Endothelial cell (in vitro differentiated cells): ENCODE measurements at places on chromosomes 5 and 9. TPM values are rescaled to one million over a fixed set of nuclear protein-coding genes. Genes with fewer than 3 reads are reported as not detected.

GRCh38 chr5:103060424-103060954 lies 59.4 kb downstream of the GIN1 start:
- H3K4me3 ChIP-seq, result no peak overlapping the region
- no peak for DNase-seq
- no peaks in the 10 kb centered on the region for H3K36me3 ChIP-seq
- no peak overlapping the region for H3K27ac ChIP-seq
- H3K4me1 ChIP-seq, result no peaks in the 10 kb centered on the region
- H3K27me3 ChIP-seq, result peaks cover 8% of the 10 kb centered on the region

The IL4 gene
- not detected for total RNA-seq

The GARIN3 gene
- not detected for total RNA-seq

DNA sequence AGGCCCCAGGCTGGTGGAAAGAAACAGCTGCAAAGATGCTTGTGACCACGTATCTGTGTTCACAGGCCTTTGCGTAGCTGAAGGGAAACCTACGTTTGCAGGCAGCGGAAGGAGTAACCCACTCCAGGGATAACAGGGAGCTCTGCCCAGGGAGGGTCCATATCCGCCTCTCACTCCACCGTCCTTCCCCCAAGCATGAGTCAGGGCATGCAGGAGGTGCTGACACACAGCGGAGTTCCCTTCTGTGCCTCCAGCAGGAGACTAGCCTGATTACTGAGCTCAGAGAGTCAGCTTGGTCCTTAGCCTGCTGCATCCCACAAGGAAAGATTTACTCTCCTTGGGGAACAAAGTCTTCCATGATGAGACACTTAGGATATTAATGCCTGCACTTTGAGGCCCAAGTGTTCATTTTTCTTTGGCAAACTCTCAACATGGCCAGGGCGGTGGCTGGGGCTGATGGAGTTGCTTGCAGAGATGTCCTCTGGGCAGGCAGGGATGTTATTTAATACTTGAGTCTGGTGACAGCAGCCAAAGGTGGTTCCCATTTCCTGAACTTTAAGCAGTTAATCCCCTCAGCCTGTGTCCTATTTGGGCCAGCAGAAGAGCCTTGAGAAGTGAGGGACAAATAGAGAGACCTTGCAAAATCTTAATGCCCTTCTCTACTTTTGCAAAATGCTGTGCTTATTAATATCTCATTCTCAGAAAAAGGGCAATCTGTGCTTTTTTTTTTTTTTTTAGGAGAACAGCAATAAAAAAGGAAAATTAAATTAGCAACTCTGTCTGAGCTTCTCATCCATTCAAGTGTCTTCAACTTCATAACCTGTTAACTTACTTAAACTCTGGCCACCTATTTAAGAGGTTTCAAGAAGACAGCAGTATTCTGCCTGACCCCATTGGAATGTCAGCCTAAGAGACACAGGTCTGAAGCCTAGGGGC lies 222.1 kb downstream of the HSPA4 start:
- no peak overlapping the region for H3K4me3 ChIP-seq
- peaks cover 13% of the 10 kb centered on the region for H3K4me1 ChIP-seq
- no peak for DNase-seq
- H3K27ac ChIP-seq, result no peak overlapping the region
- no peaks in the 10 kb centered on the region for H3K36me3 ChIP-seq

- no peak overlapping the region for H3K27ac ChIP-seq
- H3K36me3 ChIP-seq, result peaks cover 9% of the 10 kb centered on the region
- no peak for DNase-seq
- H3K27me3 ChIP-seq, result peaks cover 6% of the 10 kb centered on the region
Observed at GRCh38 chr9:37994639-37995347, 74.2 kb downstream of the SHB start.

DNA sequence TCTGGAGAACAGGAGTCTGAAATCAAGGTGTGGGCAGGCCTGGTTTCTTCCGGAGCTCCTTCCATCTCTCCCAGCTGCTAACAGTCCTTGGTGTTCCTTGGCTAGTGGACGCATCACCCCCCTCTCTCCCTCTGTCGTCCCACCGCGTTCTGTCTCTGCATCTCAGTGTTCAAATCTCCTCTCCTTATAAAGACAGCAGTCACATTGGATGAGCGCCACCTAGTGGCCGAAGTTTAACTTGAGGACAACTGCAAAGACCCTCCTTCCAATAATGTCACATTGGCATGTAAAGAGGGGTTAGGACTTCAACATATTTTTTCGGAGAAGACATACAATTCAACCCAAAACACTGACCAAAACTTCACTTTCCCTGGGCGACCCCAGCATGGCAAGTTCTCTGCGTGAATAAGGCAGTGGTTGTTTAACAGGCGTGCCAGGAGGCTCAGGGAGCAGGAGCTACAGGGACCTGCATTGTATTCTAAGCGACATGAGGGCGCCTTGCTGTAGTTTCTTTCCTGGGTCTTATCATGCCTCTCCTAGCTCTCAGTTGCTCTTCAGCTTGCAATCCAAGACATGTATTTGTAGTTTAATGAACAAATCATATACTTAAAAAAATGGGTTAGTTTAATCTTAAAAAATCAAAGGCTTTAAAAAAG lies 27.9 kb upstream of the BASP1 start:
- H3K27ac ChIP-seq, result no peak overlapping the region
- peaks cover 3% of the 10 kb centered on the region for H3K27me3 ChIP-seq
- H3K36me3 ChIP-seq, result peaks cover 5% of the 10 kb centered on the region
- H3K4me1 ChIP-seq, result peaks cover 29% of the 10 kb centered on the region
